ENCODE measurements at places on chromosomes 13 and 19.

- no peak for DNase-seq
These were observed 1193.0 kb downstream of the UQCRFS1 start for GRCh38 chr19:28019901-28020300.

DNA sequence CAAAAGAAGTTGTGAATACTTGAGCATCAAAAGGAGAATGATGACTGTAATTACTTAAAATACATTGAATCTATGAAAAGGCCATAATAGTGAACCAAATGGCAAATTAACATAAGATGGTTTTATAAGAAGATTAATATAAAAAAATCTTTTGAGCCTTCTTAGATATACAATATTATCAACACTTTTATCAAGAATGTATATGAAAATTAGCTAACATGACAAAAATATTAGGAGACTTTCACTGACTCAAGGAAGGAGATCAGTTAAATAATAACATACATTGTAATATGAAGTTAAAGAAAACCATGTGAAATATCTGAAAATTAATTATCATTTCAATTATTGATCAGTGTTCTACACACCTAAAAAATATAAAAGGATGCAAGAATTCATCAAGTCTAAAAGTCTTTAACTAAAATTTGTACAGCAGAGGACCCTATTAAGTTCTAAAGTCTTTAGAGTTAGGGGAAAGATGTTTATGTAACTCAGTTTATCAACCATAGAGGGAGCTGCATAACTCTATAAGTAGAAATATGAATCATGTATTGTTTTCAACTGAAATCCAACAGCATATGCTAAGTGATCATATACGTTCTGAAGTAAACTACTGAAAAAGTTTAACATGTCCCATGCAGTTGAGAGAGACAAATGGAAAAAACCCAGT, 756.1 kb upstream of the MIR17HG start:
- DNase-seq, result no peak

GRCh38 chr19:13315495-13315894, 165.3 kb downstream of the IER2 start:
- no peak for DNase-seq

- no peak for DNase-seq
These were observed 125.7 kb upstream of the NBEA start for GRCh38 chr13:34816245-34816884.

- DNase-seq, result no peak
These were observed 24.3 kb downstream of the COLGALT1 start for GRCh38 chr19:17579661-17580244.

DNA sequence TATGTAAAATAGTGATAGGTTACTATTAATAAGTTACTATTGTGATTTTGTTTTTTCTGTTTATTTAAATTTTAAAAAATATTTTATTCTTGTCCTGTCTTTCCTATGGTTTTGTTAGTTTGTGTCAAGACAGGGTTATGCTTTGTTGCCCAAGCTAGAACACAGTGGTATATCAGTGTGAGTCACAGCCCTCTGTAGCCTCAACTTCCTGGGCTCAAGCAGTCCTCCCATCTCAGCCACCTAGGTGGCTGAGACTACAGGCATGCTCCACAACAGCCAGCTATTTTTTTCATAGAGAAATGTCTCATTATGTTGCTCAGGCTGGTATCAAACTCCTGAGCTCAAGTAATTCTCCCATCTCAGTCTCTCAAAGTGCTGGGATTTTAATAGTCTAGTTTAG, 99.5 kb downstream of the ZNF675 start:
- no peak for DNase-seq

- DNase-seq, result no peak
These were observed 405.8 kb downstream of the SPRY2 start for GRCh38 chr13:79935121-79935520.

- DNase-seq, result no peak
These were observed at the start of gene KLC3 for GRCh38 chr19:45340232-45340898. TSS of gene KLC3 (plus strand) at chr19:45340750. CDS start at chr19:45345542, 4,792 bp downstream.

- DNase-seq, result no peak
These were observed 128.6 kb downstream of the DLEU7 start for GRCh38 chr13:50714891-50715290.

GRCh38 chr19:3778104-3778867, 6.3 kb upstream of the RAX2 start:
- DNase-seq, result no peak

Data from HS-5 (cell line).